ENCODE measurements at places on chromosomes 16 and 17. TPM values are rescaled to one million over a fixed set of nuclear protein-coding genes. Genes with fewer than 3 reads are reported as not detected.

The ATAD5 gene
- 8.4 TPM for total RNA-seq

The BAHCC1 gene
- total RNA-seq = 4.8 TPM

- no peak for DNase-seq
Observed at GRCh38 chr17:73226556-73227172, 33.8 kb downstream of the COG1 start.

DNA sequence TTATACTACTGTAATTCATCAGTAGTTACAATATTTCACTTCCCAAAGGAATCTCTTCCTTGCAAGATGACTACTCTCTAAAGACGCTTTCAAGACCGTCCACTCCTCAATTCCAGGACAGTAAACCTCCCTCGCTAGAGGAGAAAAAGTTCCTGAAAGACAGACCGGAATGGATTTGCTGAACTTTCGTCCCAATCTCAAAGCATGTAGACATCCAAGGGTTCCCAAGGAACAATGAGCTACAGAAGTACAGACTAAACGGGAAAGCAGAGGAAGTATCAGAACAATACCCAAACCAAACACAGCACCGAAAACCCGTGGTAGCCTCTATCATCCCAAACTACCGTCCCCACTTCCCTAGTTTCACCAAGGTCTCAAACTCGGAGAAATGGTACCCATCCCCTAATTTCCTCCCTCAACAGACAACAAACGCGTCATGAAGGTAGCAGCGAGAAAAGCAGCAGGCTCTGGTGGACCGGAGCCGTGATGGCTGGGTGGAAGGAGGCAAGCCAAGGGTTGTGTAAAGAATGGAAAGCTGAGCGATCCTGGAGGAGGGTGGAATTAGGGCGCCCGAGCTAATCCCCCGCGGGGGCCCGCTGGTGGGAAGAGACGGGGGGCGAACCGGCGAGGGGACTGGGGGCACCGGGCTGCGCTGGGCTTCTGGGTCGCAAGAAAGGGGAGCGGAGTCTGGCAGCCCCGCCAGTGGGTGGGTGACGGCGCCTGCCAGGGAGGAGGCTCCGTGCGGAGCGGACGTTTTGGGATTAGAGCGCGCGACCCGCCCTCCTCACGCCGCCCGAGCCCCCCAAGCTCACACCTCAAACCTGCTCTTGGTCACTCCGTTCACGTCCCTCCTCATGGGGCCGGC, 647 bp downstream of the FBXL20 start:
- DNase-seq = no peak

GRCh38 chr16:67665598-67665997, 952 bp downstream of the ENKD1 start:
- no peak for DNase-seq

DNA sequence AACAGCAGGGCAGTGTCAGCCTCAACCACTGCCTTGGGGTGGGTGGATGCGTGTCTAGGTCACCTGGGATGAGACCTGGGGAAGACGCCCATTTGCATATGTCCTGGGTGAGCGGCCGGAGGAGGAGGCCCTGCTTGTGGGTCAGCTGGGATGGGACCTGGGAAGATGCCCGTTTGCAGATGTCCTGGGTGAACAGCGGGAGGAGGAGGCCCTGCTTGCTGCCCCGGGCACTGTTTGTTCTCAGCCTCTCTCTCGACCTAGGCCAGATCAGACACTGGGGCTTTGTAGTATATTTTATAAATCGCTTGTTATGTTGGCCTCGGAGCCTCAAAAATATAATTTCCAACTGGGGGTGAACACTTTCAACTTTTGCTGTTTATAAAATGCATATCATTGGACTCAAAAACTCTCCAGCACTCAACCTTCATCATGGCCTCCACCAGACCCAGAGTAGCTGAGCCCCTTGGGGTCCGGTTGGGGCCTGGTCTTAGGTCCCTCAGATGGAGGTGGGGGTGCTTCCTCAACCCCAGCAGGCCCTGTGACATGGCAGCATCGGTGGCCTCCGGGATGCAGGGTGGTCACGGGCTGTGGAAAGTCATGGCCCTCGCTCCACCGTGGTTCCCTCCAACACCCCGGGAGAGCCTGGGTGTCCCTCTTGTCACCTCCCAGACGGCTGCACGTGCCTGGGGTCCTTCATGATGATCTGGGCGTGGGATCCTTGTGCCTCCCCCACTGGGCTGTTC, 17.3 kb downstream of the DBNDD1 start:
- DNase-seq = no peak

The SEC14L5 gene
- not detected for total RNA-seq

- no peak for DNase-seq
Observed at GRCh38 chr16:25134166-25134700, 22.7 kb downstream of the LCMT1 start.
